CD8-positive, alpha-beta T cell (primary cell): ENCODE measurements at places on chromosomes 6 and 20.

- no peak for DNase-seq
Observed at GRCh38 chr20:38844963-38845362, 39.5 kb downstream of the PPP1R16B start.

DNA sequence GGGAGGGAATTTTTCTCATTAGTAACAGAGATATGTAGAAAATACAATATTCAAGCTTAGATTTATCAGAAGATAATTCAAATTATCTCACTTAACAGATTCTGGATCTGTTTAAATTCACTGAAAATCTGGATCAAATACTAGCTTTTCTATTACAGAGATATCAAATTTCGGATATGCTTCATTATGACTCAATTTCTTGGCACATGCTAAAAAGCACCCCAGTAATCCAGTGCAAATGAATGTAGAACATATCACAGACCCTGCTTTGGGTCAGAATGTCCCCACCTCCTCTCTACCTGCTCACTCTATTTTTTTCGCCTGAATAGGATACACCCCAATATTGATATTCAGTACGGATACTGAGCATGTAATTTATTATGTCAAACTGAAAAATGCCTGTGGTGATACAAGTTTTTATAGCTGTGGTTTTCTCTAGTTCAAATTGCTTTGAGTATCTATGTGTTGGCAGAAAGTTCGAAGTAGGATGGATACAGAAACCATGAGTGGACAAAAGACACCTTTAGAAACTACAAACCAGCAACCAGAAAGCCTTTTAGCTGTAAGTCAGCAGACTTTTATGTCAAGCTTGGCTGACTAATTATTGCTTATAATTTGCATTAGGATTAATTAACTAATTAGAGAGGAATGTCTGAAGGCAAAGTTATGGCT, 290.0 kb downstream of the TFAP2B start:
- no peak for DNase-seq

- no peak for DNase-seq
Observed at GRCh38 chr20:2137552-2138201, 36.0 kb downstream of the STK35 start.

- no peak for DNase-seq
Observed at GRCh38 chr20:19860737-19861136, 102.7 kb downstream of the RIN2 start.

DNA sequence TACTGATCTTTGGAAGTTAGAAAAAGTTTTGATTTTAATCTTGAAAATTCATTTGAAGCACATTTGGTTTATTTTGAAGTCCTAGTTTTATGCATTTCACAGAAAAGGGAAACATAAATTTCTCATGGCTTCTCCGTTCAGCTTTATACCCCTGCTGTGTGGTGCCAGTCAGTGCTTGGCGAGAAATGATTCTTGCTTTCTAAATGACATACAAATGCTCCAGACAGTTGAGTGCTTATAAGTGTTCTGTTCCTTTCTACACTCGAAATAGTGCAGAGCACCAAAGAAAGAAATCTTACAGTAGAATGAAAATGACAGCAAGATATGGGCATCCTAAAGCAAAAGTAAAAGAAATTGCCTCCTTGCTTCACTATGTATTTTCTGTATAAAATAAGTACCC, 9.0 kb upstream of the ZNF292 start:
- DNase-seq, result no peak

DNA sequence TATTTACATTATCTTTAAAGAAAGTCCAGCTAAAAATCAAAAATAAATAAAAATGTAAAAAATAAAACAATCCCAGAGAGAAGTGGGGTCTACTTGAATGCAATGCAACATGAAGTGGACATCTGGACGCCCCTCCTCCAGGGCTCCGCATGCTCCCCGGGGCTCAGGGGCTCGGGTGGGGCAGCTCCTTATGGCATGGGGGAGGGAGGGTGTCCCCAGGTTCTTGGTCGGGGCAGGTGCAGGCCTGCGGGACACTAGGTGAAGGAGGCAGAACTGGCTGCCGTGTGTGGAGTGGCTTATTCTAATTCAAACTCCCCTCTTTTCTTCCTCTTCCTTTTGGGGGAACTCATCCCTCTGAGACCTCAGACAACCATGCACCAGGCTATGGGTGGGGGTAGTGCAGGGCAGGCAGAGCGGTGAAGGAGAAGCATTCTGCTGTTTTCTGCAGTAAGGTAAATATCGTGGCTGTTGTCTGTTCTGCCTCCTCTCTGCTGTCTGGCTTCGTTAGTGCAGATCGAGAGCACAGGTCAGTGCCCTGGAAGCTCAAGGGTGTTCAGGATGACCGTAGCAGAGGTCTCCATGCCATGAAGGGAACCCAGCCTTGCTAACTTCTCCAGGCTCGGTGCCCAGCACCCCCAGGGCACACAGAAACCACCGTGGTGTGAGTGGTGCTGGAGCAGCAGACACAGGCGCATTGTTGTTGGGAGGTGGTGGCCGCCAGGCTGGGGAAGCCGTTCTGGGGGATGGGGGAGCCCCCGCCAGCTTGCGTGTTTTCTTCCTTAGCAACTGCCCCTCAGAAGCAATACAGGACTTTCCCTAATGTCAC, 82.6 kb downstream of the TTLL2 start:
- DNase-seq, result no peak

- DNase-seq, result no peak
Observed at GRCh38 chr6:3769610-3770009, 18.1 kb upstream of the PXDC1 start.

DNA sequence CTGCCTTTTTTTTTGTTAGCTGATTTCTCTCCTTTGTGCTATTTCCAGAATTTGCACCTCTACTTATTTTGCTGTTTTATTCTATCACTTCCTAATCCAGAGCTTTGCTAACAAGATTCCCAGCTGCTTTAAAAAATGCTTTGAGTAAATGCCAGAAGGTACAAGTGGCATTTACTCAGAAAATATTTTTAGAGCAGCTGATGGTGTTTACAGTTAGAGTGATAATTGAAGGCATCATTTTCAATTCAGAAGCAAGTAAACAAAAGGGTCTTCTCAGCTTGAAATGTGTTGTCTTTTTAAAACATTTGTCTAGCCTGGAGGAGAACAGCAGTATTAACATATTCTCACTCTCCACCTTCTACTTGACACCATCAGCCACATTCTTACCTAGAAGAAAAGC, 99.9 kb downstream of the OTOR start:
- DNase-seq, result no peak

DNA sequence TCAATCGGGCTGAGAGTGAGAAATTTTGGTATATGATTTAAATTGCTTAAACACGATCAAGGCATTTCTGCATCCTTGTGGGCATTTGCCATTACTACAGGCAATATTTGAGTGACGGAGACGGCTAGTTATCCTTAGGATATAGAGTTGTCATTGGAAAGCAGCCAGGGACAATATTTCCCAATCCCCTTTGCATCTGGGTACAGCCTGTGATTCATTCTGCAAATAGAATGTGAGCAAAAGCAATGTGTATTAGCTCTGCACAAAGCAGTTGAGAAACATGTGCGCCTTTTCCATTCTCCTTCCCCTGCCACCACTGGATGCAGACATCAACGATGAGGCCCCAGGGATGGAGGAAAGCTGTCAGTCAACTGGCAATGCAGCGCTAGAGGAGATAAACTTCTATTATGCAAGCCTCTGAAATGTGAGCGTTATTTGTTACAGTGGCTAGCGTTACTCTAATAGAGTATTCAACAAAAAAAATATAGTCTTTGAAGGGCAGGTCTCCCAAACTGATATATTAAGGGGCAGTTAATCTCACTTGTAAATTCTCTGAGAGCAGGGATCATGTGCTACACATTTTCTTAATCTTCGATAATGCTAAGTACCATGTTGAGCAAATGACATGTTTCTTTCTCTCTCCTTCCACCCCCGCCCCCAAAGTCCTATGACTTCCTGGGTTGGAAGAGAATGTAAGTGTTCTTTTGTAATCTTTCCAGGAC, 37.1 kb upstream of the NCOA3 start:
- DNase-seq, result no peak

GRCh38 chr6:143792402-143793279, 50.5 kb upstream of the LTV1 start:
- DNase-seq, result no peak

DNA sequence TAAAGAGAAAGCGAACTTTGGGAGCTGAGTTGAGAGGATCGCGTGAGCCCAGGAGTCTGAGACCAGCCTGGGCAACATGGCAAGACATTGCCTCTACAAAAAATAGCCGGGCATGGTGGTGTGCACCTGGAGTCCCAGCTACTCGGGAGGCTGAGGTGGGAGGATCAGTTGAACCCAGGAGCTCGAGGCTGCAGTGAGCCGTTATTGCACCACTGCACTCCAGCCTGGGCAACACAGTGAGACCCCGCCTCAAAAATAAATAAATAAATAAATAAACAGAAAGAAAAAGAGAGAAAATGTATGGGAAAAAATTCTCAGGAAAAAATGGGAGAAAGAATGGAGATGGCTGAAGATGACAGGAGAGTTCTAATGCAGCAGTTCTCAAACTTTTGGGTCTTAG, 2.5 kb downstream of the C20orf202 start:
- DNase-seq, result no peak

GRCh38 chr6:40504274-40504673, 82.9 kb downstream of the LRFN2 start:
- no peak for DNase-seq

- no peak for DNase-seq
Observed at GRCh38 chr20:58893355-58894120, 41.0 kb downstream of the GNAS start.

DNA sequence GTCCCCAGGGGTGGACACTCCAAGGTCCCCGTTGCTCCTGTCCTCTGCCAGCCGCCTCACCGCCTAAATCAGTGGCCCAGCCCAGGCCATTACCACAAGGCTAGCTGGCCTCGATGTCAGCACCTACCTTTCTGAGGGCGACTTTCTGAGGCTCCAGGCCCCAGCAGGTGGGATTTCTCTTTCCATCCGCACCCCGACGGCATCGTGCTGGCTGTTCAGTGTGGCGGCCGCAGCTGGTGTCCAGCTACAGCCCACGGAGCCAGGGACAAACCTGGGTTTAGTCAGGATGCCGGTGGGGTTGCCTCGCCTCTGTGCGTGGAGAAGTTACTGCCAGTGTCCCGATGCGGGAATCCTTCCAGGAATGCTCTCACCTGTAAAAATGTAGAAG, 60.8 kb downstream of the ERMARD start:
- DNase-seq, result no peak

DNA sequence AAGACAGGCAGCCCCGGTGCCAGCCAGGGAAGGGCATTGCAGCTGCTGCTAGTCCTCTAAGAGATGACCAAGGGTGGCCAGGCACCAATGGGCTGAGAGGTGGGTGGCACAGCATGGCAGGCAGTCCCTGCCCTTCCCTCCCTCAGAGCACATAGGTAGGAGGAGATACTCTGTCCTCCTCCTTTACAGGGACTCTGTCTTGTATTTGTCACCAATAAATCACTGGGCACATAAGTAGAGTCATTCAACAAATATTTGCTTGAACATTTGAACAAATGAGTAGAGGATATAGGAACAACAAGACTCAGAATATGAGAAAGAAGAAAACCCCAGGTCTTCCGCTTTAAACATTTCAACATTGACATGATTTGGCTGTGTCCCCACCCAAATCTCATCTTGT, 69.4 kb upstream of the CLDN20 start:
- no peak for DNase-seq

DNA sequence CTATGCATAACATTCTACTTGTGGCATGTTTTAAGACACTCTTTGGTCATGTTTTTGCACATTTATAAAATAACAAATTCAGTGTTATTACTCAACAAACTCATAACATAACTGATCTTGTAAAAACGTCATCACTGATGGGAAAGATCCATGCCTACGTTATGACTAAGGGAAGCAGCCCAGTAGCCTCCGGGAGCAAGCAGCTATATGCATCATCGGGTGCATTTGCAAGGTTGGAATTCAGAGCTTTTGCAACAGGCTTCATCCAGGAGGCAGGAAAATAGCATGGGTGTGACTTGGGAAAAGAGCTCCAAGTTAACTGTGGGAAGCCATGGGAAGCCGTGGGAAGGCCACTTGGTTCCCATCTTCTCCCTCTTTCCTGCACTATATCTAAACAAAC, 271.6 kb upstream of the SGK1 start:
- no peak for DNase-seq

DNA sequence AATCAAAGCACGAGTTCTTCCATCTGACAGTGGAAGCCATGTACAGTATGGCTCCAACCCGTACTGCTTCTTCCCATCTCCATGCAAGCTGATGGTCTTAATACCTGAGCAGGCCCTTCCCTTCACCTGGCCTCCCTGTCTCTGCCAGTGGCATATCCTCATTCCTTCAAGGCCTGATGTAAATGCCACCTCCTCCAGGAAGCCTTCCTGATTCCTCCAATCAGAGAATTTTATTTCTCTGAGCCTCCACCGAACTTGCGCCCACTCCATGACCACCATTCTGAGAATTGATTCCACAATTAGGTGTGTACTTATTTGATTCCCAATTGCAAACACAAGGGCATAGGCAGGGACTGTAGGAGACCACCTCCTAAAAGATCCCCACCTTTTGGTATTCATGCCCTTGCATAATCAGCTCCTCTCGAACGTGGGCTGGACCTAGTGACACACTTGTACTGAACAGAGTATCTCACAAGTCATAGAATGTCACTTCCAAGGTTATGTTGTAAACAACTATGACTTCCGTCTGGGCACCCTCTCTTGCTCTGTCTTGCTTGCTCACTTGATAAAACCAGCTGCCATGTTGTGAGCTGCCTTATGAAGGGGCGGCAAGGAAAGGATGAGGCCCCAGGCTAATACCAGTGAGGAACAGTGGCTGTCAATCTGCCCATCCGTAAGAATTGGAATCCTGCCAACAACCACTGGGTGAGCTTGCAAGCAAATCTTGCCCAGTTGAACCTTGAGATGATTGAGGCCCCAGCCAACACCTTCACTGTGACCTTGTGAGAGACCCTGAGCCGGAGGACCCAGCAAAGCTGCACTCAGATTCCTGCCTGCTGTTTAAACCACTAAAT, 38.8 kb downstream of the CPNE5 start:
- no peak for DNase-seq

- no peak for DNase-seq
Observed at GRCh38 chr6:153787341-153787606, 251.8 kb upstream of the OPRM1 start.

DNA sequence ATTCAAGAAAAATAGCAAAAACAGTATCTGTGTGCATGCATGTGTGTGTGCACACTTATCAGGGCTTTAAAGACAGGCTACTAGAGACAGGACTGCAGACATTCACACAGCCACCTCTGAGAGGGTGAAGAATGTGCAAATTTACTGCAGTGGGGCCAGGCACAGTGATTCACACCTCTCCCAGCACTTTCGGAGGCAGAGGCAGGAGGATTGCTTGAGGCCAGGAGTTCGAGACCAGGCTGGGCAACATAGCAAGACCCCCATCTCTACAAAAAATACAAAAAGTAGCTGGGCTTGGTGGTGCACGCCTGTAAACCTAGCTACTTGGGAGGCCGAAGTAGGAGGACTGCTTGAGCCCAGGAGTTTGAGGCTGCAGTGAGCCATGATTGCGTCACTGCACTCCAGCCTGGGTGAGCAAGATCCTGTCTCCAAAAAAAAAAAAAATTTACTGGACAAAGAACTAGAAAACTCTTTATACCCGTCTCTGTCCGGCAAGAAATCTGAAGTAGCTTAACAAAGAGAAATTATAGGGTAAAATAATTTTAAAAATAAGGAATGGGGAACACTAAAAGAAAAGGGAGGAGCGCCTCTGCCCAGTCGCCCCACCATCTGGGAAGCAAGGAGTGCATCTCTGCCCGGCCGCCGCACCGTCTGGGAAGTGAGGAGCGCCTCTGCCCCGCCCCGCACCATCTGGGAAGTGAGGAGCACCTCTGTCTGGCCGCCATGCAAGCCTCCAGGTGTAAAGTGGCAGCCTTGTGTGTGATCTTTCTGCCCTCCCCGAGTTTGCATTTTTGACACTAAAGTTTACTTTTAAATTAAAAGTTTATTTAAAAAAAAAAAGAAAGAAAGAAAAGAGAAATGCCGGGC, 105.1 kb downstream of the ZMYND8 start:
- DNase-seq, result no peak

GRCh38 chr6:160139420-160139851, 17.8 kb downstream of the SLC22A1 start:
- no peak for DNase-seq
